CD4-positive, alpha-beta T cell treated with Interferon gamma for 1 hour (primary cell): ENCODE measurements at places on chromosomes 4 and X.

DNA sequence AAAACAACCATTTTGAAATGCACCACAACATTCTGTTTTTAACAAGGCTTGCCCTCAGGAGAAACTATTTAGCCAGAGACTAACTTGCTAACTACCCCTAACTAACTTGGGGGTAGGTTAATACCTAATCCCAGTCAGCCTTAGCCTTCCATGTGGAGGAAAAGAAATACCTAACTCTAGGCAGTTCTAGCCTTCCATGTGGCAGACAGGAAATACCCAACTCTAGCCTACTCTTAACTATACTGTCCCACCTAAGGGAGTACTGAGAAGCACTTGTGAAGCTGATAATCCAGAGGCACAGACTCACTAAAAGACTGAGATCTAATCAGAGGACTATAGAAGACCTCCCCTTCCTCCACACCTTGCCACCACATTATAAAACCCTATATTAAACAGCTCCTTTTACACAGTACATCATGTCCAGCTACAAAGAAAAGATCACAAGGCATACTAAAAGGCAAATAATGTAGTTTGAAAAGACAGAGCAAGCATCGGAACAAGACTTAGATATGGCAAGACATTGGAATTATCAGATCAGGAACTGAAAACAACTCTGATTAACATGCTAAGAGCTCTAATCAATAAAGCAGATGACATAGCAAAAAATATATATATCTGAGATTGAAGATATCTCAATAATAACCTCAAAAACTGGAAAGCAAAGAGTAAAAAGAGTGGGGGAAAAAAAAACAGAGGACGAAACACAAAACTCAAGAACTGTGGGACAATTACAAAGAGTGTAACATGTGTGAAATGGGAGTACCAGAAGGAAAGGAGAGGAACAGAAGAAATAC is 52.2 kb downstream of the FRYL start:
- DNase-seq, result no peak

- no peak for DNase-seq
These were observed 51.4 kb downstream of the RAB40AL start for GRCh38 chrX:102988517-102988916.

DNA sequence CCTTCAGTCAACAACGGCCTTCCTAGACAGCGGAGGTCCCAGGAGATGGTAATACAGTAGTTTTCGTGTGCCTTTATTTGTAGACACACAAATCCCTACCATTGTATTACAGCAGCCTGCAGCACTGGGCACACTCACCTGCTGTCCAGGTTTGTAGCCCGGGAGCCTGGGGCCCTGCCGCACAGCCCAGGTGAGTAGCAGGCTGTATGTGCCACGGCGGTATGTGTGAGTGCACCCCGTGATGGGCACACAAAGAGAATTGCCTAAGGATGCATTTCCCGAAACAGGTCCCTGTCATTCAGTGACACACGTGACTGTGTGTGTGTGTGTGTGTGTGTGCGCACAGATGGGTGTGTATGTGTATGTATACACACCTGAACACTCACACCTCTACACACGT is 8.1 kb upstream of the SLC25A6 start:
- DNase-seq, result no peak

GRCh38 chr4:42348247-42348646 is 49.0 kb upstream of the SHISA3 start:
- DNase-seq, result no peak

GRCh38 chr4:169150806-169151205 is 120.0 kb downstream of the SH3RF1 start:
- no peak for DNase-seq

DNA sequence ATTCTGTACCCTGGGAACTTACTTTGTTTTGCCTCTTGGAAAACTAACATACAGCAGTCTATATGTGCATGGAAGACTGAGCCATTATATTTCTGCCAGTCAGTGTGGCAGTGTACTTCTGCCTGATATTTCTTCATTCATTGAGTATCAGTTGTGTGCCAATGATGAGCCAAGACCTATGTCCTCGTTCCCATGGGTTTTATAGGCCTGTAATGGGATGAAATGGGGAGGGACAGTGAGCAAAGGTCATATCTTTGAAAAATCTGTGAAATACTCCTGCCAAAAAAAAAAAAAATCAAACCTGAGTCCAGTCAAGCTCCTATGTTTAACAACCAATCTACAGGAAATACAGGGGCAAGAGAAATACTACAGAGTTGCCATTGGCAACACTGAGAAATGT is 9.1 kb downstream of the NSD2 start:
- DNase-seq, result no peak

GRCh38 chr4:143473334-143474126 is 40.0 kb upstream of the SMARCA5 start:
- DNase-seq, result no peak

GRCh38 chr4:152095701-152096070 is 334.9 kb upstream of the GATB start:
- DNase-seq, result no peak

DNA sequence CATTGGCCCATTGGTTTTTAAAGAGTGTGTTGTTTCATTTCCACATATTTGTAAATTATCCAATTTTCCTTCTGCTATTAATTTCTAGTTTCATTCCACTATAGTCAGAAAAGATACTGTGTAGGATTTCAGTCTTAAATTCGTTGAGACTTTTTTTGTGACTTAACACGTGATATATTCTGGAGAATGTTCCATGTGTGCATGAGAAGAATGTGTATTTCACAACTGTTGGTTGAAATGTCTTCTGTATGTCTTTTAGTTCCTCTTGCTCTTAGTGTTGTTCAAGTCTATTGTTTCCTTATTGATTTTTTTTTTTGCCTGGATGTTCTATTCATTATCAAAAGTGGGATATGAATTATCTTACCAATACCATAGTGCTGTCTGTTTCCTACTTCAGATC is 606.9 kb downstream of the RPA4 start:
- no peak for DNase-seq
